ENCODE measurements at places on chromosomes 12 and 14. TPM values are rescaled to one million over a fixed set of nuclear protein-coding genes. Genes with fewer than 3 reads are reported as not detected.
A peak's percentile ranks its signal among the peaks of the same experiment; 100 is the strongest.

- DNase-seq, result no peak
Measured at GRCh38 chr14:57480051-57480450, 13.6 kb downstream of the CCDC198 start.

DNA sequence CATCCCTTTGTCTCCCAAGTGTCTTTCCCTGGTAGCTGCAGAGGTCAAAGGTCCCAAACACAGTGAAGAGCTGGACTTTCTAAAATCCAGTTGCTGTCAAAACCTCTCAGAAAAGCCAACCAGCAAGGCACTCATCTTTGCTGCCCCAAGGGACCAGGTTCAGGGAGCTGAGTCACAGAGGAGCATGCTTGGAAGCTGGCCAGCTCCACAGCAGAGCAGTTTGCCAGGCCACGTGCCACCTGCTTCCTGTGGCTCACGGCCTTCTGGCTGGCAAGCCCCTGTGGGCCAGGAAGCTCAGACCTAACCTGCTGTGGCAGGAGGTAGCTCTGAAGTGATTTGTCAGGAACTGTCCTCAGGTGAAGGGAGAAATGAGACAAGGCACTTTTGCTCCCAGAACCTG is 3.6 kb downstream of the ISCU start:
- DNase-seq, result peak; percentile 80

The SYNDIG1L gene
- not detected for total RNA-seq

The FAM181A gene
- not detected for total RNA-seq

- peak; percentile 38 for DNase-seq
Measured at GRCh38 chr12:24719293-24719721, 229.6 kb downstream of the BCAT1 start.

DNA sequence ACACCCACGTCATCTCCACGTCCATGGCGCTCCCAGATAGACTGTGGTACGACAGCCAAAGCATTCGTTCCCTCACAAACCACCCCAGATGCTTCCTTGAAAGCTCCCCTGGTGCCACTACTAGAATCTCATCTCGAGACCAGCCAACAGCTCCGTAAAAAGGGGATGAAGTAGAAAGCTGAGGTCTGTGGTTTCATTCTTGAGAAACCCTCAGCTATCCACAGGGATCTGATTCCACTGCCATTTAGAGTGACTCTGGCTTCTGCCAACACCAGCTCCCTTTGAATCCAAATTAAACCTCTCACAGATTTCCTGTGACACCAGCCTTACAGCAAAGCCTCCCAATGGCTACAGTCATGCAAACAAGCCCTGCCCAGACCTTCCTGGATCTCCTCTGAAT is 18.5 kb upstream of the FOXN3 start:
- no peak for DNase-seq

GRCh38 chr12:109336593-109336992 is 11.1 kb upstream of the MYO1H start:
- DNase-seq, result no peak

- no peak for DNase-seq
Measured at GRCh38 chr14:105471297-105471821, 3.3 kb upstream of the CRIP2 start.

DNA sequence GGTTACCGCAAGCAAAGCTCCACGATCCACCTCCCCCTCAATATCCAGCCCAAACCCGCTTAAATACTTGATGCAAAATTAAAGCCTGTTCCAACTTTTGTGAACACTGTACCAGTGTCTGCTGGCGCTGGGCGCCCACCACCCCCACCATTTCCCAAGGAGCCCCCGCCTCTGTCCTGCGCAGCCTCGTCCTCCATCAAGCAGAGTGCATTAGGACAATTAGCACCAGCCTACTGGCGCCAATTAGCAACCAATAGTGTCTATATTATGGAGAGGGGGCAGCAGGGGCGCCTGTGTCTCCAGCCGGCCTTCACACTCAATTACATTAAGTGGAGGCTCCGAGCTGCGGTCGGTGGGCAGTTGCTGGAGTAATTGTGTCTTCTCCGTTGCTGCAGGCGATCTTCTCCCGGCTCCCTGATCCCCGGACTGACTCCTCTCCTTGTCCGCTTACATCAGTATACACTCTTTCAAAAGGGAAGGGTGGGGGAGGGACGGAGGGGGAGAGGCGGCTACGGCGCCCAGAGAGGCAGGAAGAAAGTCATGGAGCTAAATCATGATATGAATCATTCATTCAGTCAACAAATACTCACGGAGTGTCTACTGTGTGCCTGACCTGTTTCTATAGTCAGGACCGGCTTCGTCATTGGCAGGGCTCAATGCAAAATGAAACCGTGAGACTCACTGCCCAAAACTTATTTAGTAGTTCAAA is 707.3 kb downstream of the MED13L start:
- peak; percentile 13 for DNase-seq
